ENCODE measurements at places on chromosomes 7 and 10.

- no peak for DNase-seq
These were observed 16.3 kb downstream of the ZMIZ2 start for GRCh38 chr7:44764665-44765578.

DNA sequence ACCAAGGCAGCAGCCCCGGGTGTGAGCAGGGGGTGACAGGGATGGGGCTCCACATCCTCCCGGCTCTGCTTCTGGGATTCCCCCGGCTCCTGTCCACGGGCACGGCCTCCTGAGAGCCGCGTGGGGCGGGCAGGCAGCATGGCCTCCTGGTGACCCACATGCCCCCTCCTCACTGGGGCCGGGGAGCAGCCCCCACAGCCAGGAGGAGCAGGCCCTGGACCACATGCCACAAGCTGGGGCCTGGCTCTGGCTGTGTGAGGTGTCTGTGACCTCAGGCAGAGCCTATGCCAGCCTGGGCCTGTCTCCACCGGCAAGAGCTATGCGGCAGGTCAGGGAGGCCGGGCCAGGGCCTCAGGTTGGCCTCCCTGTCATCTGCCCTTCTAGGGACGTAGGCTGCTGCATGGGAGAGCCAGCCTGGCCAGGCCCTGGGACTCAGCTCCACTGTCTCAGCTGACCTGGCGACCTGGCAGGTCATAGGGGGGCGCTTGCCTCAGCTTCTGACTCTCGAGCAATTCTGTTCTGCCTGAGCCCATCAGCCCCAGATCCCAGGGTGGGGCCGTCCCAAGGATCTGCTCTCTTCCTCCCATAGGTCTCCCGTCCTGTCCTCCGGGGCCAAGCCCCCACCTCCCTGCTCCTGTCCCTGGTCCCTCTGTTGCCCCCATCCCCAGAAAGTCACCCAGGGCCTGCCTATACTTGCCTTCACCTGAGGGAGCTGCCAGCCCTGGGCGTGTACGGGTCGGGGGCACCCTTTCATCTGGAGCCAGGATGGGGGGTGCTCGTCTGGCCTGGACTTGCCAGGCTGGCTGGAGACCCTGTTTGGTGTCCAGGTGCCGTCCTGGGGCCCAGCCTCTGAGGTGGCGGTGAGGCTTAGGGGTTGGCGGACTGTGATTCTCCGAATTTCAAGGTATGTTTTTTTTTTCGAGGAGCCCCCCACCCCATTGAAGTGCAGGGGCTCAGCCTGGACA is 3.9 kb upstream of the TMEM184A start:
- DNase-seq, result no peak

DNA sequence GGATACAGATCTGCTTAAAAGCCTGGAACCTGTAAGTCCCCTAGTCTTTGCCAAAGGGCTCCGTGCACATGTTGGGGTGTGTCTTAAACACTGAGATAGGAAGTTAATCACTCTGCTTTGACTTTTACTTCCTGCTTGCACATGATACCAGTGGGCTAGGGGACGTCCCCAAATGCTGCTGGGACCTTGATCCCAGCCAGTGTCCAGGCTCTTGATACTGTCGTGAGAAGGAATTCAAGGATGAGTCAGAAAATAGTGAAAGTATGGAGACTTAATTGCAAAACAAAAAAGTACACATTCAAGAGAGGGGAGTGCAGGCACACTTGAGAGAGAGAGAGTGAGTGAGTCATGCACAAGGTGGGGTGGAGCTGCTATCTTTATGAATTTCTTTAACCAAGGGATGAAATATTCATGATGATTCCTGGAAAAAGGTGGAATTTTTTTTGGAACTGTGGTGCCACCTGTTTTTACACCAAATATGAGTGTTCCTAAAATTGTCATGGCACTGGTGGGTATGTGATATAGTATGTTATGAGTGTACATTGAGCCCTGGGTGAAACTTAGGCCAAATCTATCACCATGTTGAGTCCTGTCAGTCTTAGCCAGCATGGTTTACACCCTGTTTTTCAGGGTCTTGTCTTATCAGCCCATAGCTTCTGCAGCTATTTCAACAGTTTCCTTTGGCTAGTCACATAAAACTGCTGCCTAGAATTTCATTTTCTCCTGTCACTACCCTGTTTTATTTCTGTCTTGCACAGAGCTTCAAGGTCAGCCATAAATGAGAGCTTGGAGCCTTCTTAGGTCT is 88.3 kb upstream of the CYP26C1 start:
- DNase-seq, result no peak

- no peak for DNase-seq
These were observed 552.8 kb downstream of the ANKRD7 start for GRCh38 chr7:118777308-118777707.

DNA sequence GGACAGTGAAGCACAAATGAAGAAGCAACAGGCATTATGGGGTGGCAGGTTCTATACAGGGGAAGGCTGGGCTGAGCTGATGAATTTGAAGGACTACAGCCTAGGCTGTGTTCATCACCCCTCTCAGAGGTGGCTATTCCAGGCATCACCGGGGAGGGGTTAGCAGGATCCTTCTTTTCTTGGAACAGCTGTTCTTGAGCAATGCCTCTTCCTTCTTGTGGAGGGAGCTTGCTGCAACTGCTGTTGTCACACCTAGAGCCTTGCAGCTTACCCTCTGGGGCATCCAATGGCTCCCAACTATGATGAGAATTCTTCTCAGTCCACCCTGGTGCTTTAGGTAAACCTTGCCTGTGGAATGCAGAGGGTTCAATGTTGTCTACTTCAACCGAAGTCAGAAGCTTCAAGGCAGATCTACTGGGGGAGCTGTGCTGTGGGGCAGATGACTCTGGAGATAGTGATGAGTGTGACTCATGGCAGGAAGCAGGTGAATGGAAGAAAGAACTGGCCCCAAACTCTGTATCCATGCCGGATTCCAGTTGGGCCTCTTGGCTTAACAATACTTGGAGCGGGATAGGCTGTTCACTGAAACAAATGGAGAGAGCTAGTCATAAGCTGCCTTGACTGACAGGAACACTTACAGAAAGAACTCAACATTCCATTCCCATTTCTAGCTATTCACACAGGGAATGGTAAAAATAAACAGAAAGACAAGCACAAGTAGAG is 21.5 kb upstream of the PPP3CB start:
- DNase-seq, result no peak

DNA sequence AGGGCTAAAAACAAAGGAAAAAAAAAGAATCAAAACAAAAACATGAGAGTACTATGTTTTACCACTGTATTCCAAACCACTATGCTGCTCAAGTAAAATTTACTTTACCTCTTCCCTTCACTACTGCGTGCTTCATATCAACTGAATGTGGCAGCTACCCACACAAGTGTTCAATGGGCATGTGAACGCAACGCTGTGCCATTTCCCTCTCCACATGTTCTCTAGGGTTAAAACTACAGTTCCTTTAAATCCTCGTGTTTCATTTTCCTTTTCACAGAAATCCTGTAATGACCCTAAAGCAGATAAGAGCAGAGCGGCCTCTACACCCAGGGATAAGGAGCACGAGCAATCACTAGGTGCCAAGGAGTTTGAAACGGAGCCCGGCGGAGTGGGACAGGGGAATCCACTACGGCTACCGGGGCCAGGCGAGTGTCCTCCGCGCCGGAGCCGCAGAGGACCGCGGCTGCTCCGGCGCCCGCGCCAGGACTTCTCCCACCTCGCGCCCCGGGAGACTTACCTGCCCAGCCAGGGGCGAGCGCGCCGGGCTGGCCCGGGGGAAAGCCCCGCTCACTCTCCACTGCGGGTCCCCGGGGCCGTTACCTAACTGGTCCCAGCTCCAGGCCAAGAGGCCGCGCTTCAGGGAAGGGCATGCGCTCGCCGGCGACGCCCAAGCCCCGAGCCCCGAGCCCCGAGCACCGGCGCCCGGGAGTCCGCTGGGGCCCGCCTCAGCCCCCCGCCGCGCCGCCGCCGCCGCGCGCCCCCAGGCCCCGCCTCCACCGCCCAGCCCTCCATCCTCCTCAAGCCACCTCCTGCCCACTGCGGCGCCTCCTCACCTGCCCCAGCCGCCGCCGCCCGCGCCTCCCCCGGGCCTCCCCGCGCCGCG is 711 bp downstream of the NAMPT start:
- DNase-seq, result peak; percentile 26

DNA sequence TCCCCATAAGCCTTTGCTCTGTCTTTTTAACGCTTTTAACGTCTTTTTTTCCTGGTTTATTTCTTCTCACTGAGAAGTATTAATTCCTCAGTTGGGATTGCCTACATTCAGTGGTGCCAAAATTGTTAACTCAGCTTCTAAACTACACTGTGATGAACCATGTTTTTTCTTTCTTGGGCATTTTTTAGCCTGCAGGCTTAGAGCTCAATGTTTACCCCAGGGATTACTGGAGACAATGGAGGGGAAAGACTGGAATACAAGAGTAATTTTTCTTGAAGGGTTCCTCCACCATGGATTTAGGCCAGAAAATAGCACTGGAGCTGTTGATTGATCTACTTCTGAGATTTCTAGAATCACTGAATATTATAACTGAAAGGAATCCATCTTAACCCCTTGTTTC is 19.8 kb downstream of the STAMBPL1 start:
- DNase-seq, result no peak

DNA sequence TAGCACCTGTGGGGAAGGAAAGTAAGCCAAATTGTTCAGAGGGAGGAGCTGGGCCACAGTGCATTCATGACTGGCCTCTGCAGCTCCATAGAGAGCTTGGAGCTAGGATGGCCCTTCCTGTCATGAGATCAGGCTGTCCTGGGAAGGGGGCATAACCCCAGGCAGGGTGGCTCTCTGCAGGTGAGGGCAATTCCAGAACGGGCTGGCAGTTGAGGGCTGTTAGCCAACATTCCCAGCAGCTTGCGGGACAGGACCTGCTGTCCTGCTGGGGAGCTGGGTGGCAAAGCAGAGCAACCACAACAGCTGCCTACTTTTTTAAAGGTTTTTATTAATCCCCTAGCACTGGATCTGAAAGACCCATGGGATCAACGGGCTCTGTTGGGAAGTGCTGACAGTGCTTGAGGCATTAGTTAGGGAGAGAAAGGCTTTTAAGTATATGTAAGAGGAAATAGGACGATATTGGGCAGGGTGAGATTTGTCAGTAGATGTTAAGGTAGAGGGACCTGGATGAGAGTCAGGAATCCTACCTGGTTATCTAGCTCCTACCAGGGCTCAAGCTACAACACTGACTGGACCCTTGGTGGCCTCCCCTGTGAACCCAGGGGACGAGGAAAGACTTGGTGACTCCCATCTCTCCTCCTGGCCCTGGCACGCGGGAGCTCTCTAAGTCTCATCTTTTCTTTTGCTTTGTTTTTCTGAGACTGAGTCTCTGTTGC is 77.8 kb downstream of the NAMPT start:
- no peak for DNase-seq

DNA sequence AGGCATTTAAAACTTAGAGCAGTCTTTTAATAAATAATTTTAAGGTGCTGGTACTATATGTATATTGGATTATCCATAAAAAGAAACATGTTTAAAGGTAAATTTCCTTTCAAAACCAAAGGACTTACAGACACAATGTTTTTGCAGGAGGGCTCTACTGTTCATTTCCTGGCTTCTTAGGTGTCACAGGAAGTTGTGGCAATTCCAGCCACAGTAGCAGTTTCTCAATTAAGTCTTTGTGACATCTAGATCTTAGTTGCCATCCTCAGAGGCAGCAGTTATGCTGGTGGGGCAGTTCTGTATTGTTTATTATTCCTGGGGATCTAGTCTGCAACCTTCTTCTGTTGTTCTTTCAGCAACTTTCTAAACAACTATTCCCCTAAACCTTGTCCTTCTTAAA is 460.1 kb downstream of the MAGI2 start:
- no peak for DNase-seq

GRCh38 chr10:75331081-75331480 is 70.5 kb downstream of the ZNF503 start:
- no peak for DNase-seq

- no peak for DNase-seq
These were observed 514 bp upstream of the GAD2 start for GRCh38 chr10:26215935-26216584.

GRCh38 chr7:68143345-68143744 is 1146.7 kb downstream of the TYW1 start:
- no peak for DNase-seq

- no peak for DNase-seq
These were observed 242.6 kb downstream of the PHF14 start for GRCh38 chr7:11216276-11216675.

All from stimulated activated CD8-positive, alpha-beta memory T cell treated with anti-CD3 and anti-CD28 coated beads, Interleukin-12 subunit alpha, Interleukin-12 subunit beta, amount 100 ng/mL, for 1 hour (primary cell).